Right renal cortex interstitium (tissue), 3 donors: ENCODE measurements at places on chromosomes 12 and 14.

GRCh38 chr12:82625523-82625922 lies 61.2 kb upstream of the TMTC2 start:
- DNase-seq = no peak

DNA sequence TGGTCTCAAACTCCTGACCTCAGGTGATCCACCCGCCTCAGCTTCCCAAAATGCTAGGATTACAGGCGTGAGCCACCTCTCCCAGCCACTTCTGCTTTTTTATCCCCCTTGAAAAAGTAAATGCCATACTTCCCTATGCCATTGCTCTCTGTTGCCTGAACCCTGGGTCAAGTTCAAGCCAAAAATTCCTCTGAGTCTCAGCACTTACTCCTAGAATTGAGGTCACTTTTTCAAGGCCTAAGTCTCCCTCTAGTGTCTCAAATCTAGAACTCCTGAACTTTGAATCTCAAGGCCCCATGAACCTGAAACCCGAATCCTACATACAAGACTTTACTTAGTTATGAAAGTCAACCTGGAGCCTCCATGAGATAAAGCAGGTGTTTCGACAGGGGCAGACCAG lies 1.4 kb upstream of the APOBEC1 start:
- DNase-seq = no peak

- DNase-seq = no peak
Observed at GRCh38 chr14:97021001-97021400, 223.8 kb downstream of the VRK1 start.

DNA sequence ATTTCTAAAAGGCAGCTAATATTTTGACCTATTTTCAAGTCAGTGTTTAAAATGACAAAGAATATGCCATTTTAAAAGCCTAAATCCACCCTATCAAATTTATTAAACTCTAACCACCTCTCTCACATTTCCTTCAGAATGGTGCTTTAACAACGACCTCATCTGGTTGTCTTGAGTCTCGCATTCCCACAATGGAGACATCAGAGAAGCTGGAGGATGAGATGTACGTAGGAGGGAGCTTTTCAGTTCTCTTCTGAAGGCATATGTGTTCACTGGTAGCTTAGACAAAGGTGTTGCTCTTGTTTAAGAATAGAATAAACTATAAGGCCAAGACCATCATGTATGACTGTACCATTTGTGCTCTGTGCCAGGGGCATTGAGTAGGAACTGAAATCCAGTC lies 82.9 kb downstream of the BCL2L14 start:
- DNase-seq = no peak

DNA sequence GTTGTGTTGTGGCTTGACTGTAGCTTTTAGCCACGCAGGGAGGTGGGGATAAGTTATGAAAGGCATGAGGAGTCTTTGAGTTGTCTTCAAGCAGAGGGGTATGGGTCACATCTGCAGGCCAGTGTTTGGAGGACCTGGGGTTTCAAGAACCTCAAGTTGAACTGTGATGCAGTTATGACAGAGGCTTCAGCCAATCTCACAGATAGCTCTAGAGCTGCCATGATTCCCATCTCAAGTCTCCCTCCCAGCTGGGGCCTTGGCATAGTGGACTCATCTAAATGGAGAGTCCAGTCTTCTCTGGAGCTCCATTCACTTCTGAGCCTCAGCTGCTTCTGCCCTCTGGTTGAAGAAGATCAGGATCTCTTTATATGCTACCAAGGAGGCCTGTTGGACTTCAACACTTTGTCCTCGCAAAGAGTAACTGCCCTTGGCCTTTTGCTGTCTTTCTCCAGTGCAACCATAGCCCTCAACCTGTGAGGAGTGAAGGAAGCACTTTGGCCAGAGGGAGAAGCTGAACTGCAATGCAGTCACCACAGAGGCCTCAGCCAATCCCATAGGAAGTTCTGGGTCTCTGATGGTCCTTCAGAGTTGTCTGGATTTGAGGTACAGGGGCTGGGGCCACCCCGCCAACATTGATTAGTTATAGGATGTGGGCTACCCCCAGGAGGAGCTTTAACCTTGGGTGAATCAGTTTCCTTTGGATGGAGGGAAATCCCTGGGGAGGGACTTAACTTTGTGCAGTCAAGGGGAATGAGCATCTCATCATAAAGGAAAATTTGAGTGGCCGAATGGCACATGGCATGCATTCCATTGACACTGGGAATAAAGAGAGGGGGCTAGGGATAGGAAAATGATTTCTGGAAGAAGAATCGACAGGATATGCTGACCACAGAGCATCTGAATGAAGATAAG lies 230.5 kb downstream of the PCNX1 start:
- no peak for DNase-seq

- no peak for DNase-seq
Observed at GRCh38 chr12:70227911-70228310, 15.3 kb upstream of the CNOT2 start.
